Neural progenitor cell (in vitro differentiated cells): ENCODE measurements at places on chromosomes 11 and 22. TPM values are rescaled to one million over a fixed set of nuclear protein-coding genes. Genes with fewer than 3 reads are reported as not detected.

GRCh38 chr11:1371836-1372465, 17.8 kb upstream of the BRSK2 start:
- no peak overlapping the region for H3K27ac ChIP-seq
- H3K27me3 ChIP-seq, result no peaks in the 10 kb centered on the region
- no peak for DNase-seq

- no peak for DNase-seq
- H3K27me3 ChIP-seq, result no peaks in the 10 kb centered on the region
- H3K4me1 ChIP-seq, result no peaks in the 10 kb centered on the region
- no peaks in the 10 kb centered on the region for H3K36me3 ChIP-seq
- H3K27ac ChIP-seq, result no peak overlapping the region
These were observed 534.3 kb upstream of the ARHGAP42 start for GRCh38 chr11:100152766-100153165.

Gene LMO1
- total RNA-seq, result 2.9 and 6.2 TPM in 2 replicates

- peaks cover 15% of the 10 kb centered on the region for H3K27me3 ChIP-seq
- H3K27ac ChIP-seq, result no peak overlapping the region
These were observed 714 bp downstream of the CD59 start for GRCh38 chr11:33735271-33736147.

Gene ASCL2
- 2.2 TPM in 1 of 2 replicates, not detected in the other for total RNA-seq

GRCh38 chr11:47518212-47518964, 34.5 kb downstream of the CELF1 start:
- no peaks in the 10 kb centered on the region for H3K36me3 ChIP-seq
- H3K27ac ChIP-seq, result peak overlapping the region; percentile 26
- no peak for DNase-seq
- peaks cover 8% of the 10 kb centered on the region for H3K4me1 ChIP-seq
- H3K4me3 ChIP-seq, result no peak overlapping the region

DNA sequence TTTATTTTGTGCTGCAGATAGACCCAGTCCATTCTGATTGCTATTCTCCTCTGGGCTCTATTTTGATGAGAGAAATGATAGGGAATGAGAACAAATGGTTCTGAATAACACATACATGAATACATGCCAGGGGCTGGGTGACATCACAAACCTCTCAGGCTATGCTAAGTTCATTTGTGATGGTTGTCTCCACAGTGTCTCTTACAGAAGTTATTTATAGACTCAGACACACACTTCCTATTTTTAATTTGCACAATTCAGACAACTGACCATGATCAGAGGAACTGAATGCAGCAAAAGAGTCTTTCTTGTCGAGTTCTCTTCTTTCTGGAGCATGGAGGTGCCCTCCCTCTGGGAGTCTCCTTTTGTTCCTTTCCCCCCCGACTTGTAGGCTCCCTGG, 991.7 kb downstream of the OPCML start:
- H3K27ac ChIP-seq, result no peak overlapping the region
- H3K4me1 ChIP-seq, result no peaks in the 10 kb centered on the region
- no peak for DNase-seq
- H3K4me3 ChIP-seq, result no peak overlapping the region

DNA sequence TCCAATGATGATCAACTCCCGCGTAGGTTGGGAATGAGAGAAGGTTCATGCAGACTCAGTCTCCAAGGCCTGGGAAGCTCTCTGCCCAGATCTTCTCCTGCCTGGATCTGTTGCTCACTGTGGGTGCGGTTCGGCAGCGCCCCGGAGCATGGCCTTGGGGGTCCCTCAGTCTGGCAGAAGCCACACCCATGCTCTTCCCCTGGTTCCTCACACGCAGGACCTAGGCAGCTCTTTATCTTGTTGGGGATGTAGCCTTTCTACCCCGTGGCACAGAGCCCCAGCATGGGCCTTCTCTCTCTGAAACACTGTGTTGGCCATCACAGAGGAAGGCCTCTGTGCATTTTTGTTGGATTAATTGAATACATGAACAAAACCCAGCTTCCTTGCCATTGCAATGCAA, 1461.6 kb downstream of the BRD1 start:
- DNase-seq, result no peak
- H3K36me3 ChIP-seq, result no peaks in the 10 kb centered on the region
- H3K4me3 ChIP-seq, result no peak overlapping the region
- H3K4me1 ChIP-seq, result peaks cover 14% of the 10 kb centered on the region
- no peak overlapping the region for H3K27ac ChIP-seq

GRCh38 chr11:74366576-74366975, 31.7 kb downstream of the PGM2L1 start:
- H3K27me3 ChIP-seq, result no peaks in the 10 kb centered on the region
- no peak overlapping the region for H3K27ac ChIP-seq
- H3K36me3 ChIP-seq, result no peaks in the 10 kb centered on the region
- peak; percentile 26 for DNase-seq
- H3K4me1 ChIP-seq, result no peaks in the 10 kb centered on the region

Gene MUC6
- total RNA-seq, result not detected in 2 replicates

DNA sequence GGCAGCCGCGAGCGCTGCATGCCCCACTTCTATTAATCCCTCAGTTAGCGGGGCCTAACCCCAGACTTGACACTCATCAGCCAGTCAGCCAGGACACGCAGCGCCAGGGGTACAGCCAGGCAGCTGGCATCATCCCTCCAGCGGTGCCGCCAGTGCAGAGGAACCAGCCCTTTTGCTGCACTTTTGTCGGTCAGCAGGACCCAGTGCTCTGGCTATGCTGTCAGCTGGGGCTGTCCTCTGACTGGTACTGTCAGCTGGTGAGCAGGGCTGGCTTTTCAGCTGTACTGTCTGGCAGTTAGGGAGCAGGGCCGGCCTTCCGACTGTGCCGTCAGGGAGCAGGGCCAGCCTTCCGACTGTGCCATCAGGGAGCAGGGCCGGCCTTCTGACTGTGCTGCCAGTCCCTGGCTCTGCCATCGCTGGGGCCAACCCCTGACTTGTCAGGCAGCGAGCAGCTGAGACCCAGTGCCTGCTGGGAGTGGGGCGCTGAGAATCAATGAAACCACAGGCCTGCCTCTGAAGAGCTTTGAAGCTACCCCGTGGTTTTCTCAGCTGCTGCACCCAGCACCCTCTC, 115.4 kb downstream of the KIAA1671 start:
- no peaks in the 10 kb centered on the region for H3K36me3 ChIP-seq
- H3K27me3 ChIP-seq, result no peaks in the 10 kb centered on the region
- H3K27ac ChIP-seq, result no peak overlapping the region
- no peak overlapping the region for H3K4me3 ChIP-seq
- H3K4me1 ChIP-seq, result no peaks in the 10 kb centered on the region

DNA sequence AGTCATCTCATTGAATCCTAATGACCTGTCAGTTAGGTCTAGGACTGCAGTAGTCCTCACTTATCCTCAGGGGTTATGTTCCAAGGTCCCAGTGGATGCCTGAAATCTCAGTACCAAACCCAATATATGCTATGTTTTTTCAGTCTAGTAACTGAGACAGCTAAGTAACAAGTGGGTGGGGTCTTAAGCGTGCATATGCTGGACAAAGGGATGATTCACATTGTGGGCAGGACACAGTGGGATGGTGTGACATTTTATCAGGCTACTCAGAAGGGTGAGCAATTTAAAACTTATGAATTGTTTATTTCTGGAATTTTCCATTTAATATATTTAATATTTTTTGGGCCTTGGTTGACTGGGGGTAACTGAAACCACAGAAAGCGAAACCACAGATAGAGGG, 29.0 kb downstream of the DDX10 start:
- H3K36me3 ChIP-seq, result no peaks in the 10 kb centered on the region
- H3K4me1 ChIP-seq, result no peaks in the 10 kb centered on the region
- H3K4me3 ChIP-seq, result no peak overlapping the region
- H3K27me3 ChIP-seq, result no peaks in the 10 kb centered on the region

DNA sequence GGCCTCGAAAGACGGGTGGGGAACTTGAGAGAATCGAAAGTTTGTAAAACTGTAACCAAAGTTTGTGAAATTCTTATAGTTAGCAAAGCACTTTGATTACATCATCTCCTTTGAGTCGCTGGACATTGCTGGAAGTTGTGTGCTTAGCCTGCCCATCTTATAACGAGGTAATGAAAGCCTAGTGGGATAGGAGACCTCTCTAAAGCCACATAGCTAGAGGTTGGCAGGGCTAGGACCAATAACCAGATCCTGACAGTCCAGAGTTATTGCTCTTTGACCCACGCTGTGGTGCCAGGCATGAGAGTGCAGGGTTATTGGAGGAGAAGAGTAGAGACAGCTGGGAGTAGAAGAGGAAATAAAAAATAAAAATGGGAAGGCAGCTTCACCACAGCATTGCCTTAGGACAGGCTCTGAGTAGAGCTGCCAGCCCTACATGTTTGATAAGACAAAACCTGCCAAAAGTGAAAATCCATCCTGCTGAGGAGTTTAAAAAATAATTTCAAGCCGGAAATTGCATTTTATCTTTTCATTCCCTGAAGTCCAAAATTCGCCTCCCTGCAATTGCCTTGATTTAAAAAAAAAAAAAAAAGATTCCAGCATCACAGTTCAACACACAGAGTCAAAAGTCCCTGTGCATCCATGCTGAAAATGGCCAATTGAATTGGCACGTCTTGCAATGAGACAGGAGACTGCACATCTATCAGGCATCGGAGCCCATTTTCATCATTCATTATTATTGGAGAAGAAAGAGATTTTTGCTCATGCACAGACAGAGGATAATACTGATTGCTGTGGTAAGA, 225.5 kb upstream of the POU2AF2 start:
- H3K4me1 ChIP-seq, result no peaks in the 10 kb centered on the region
- H3K4me3 ChIP-seq, result no peak overlapping the region
- no peak overlapping the region for H3K27ac ChIP-seq
- DNase-seq, result no peak
- H3K27me3 ChIP-seq, result no peaks in the 10 kb centered on the region

- DNase-seq, result no peak
- H3K4me3 ChIP-seq, result no peak overlapping the region
- no peak overlapping the region for H3K27ac ChIP-seq
These were observed 40.7 kb upstream of the POU2AF1 start for GRCh38 chr11:111419641-111420327.

GRCh38 chr11:17979770-17980371, 33.0 kb downstream of the SERGEF start:
- peak; percentile 54 for DNase-seq
- no peak overlapping the region for H3K27ac ChIP-seq
- H3K27me3 ChIP-seq, result no peaks in the 10 kb centered on the region
- H3K36me3 ChIP-seq, result no peaks in the 10 kb centered on the region
- no peak overlapping the region for H3K4me3 ChIP-seq
- no peaks in the 10 kb centered on the region for H3K4me1 ChIP-seq

DNA sequence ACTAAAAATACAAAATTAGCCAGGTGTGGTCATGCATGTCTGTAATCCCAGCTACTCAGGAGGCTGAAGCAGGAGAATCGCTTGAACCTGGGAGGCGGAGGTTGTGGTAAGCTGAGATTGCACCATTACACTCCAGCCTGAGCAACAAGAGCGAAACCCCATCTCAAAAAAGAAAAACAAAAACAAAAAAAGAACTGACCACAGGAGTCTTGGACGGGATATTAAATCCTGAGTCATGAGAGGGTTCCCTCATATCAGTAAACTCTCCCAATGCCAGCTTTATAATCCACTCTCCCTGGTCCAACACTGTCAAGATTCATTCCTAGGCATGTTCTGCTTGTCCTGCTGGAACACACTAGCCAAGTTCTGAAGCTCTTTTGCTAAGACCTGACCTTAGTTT, 61.5 kb upstream of the EP300 start:
- H3K27ac ChIP-seq, result no peak overlapping the region
- no peaks in the 10 kb centered on the region for H3K36me3 ChIP-seq
- no peaks in the 10 kb centered on the region for H3K4me1 ChIP-seq
- no peak for DNase-seq

Gene RCOR2
- total RNA-seq, result 70.6 and 139 TPM in 2 replicates

DNA sequence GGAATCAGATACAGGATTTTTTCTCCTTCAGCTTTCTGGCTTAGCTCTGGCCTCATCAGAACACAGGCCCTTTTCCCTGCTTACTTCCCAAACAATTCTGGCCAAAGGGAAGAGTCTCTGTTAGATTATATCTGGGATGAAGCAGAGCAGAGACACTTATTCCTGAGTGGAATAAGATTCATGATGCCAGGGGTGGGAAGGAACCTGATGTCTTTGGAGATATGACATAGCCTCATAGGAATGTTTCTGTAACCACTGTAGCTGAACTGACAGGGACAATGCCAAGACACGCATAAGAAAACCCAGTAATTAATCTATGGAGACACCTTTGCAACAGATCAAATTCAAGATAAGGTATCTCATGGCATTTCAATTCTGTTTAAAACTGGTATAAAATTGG, 177.1 kb upstream of the RAG2 start:
- no peak overlapping the region for H3K4me3 ChIP-seq
- peaks cover 3% of the 10 kb centered on the region for H3K4me1 ChIP-seq
- DNase-seq, result no peak
- H3K27ac ChIP-seq, result no peak overlapping the region
- no peaks in the 10 kb centered on the region for H3K27me3 ChIP-seq
